ENCODE measurements at places on chromosomes 16 and 17. TPM values are rescaled to one million over a fixed set of nuclear protein-coding genes. Genes with fewer than 3 reads are reported as not detected.

DNA sequence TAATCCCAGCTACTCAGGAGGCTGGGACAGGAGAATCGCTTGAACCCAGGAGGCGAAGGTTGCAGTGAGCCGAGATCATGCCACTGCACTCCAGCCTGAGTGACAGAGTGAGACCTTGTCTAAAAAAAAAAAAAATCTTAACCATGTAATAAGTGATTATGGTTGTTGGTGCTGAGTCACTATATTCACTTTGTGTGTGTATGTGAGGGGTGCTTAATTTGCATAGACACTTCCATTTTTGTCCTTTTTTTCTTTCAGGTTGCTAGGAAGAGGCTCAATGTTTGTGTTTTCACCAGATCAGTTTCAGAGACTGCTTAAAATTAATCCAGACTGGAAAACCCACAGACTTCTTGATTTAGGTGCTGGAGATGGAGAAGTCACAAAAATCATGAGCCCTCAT lies 18.2 kb downstream of the METTL9 start:
- no peaks in the 10 kb centered on the region for H3K27me3 ChIP-seq
- H3K4me3 ChIP-seq, result no peak overlapping the region
- H3K36me3 ChIP-seq, result peaks cover 16% of the 10 kb centered on the region
- H3K4me1 ChIP-seq, result peaks cover 9% of the 10 kb centered on the region

GRCh38 chr16:4318451-4318910 lies 2.6 kb downstream of the GLIS2 start:
- DNase-seq, result no peak
- peak overlapping the region; percentile 66 for H3K27ac ChIP-seq
- H3K4me3 ChIP-seq, result peak overlapping the region; percentile 68
- H3K36me3 ChIP-seq, result no peaks in the 10 kb centered on the region
- H3K4me1 ChIP-seq, result peaks cover 11% of the 10 kb centered on the region

DNA sequence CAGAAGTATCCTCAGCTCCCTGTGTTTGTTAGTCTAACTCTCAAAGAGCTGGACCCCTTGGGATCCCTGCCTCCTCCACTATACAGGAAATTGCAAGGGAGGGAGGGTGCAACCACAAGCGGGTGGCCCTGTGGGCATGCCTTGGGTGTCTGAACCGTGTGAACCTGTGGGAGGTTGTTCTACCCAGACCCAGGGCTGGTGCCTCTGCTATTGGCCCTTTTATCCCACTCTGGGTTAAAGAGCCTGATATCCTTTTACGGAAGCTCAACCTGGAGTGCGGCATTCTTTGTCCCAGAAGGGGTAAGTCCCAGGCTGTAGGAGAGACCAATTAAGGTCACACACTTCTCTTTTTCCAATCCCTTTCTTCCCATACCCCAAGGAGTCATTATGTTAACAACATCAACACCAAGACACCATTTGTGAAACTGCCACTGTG lies 53.4 kb downstream of the ARSG start:
- H3K36me3 ChIP-seq, result no peaks in the 10 kb centered on the region
- no peak for DNase-seq
- no peak overlapping the region for H3K27ac ChIP-seq
- peaks cover 4% of the 10 kb centered on the region for H3K4me1 ChIP-seq
- H3K4me3 ChIP-seq, result no peak overlapping the region

GRCh38 chr17:60284709-60285108 lies 107.2 kb downstream of the USP32 start:
- no peaks in the 10 kb centered on the region for H3K4me1 ChIP-seq
- no peak overlapping the region for H3K4me3 ChIP-seq
- peaks cover 8% of the 10 kb centered on the region for H3K36me3 ChIP-seq

DNA sequence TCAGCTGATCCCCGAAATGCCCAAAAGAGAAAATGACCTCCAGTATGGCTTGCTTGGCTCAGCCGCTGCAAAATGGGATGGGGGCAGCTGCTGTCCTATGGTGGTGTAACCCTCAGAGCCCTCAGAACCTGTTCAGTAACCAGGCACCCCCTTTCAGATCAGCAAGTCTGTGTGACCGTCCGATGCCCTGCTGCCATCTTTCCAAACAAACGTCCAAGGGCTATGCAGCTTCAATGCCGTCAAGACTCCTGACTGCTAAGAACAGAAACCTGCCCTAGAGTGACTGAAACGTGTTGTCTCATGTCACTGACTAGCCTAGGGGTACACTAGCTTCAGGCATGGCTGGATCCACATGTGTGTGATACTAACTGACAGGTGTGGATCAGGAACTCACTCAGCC lies 70.4 kb downstream of the GNAO1 start:
- no peak overlapping the region for H3K4me3 ChIP-seq
- H3K36me3 ChIP-seq, result no peaks in the 10 kb centered on the region
- no peak for DNase-seq
- H3K27me3 ChIP-seq, result no peaks in the 10 kb centered on the region
- H3K4me1 ChIP-seq, result peaks cover 23% of the 10 kb centered on the region
- H3K27ac ChIP-seq, result no peak overlapping the region

GRCh38 chr16:15650698-15651171 lies 690 bp downstream of the NDE1 start:
- no peaks in the 10 kb centered on the region for H3K36me3 ChIP-seq
- peak overlapping the region; percentile 99 for H3K4me3 ChIP-seq
- peaks cover 7% of the 10 kb centered on the region for H3K4me1 ChIP-seq
- peak overlapping the region; percentile 92 for H3K27ac ChIP-seq
- no peak for DNase-seq

GRCh38 chr16:84481051-84481735 lies 23.3 kb downstream of the MEAK7 start:
- H3K4me1 ChIP-seq, result peaks cover 18% of the 10 kb centered on the region
- DNase-seq, result peak; percentile 66
- H3K27ac ChIP-seq, result no peak overlapping the region
- no peak overlapping the region for H3K4me3 ChIP-seq
- H3K36me3 ChIP-seq, result peaks cover 23% of the 10 kb centered on the region

GRCh38 chr16:10878328-10878643 lies 1.3 kb downstream of the CIITA start:
- no peaks in the 10 kb centered on the region for H3K36me3 ChIP-seq
- no peak overlapping the region for H3K4me3 ChIP-seq
- H3K27me3 ChIP-seq, result peaks cover 39% of the 10 kb centered on the region

GRCh38 chr16:169014-169413 lies 3.2 kb downstream of the HBM start:
- no peak overlapping the region for H3K27ac ChIP-seq
- no peak overlapping the region for H3K4me3 ChIP-seq
- no peaks in the 10 kb centered on the region for H3K4me1 ChIP-seq
- peaks cover 75% of the 10 kb centered on the region for H3K27me3 ChIP-seq
- no peak for DNase-seq

DNA sequence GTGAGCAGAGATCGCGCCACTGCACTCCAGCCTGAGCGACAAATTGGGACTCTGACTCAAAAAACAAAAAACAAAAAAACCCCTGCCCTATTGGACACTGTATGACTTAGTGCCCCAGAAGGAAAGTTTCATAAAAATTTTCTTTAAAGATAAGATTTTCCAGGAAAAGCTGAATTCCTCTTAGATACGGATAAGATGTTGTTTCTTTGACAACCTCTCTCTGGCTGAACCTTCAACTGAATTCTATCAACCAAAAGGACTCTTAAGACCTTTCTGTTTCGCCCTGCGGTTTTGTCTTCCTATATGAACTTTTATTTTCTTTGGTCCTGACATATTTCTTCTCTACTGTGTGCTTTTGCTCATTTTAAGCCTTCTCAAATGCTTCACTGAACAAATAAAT lies 35.8 kb downstream of the CPPED1 start:
- H3K27ac ChIP-seq, result no peak overlapping the region
- DNase-seq, result no peak
- no peaks in the 10 kb centered on the region for H3K27me3 ChIP-seq
- H3K36me3 ChIP-seq, result no peaks in the 10 kb centered on the region
- H3K4me1 ChIP-seq, result peaks cover 20% of the 10 kb centered on the region

DNA sequence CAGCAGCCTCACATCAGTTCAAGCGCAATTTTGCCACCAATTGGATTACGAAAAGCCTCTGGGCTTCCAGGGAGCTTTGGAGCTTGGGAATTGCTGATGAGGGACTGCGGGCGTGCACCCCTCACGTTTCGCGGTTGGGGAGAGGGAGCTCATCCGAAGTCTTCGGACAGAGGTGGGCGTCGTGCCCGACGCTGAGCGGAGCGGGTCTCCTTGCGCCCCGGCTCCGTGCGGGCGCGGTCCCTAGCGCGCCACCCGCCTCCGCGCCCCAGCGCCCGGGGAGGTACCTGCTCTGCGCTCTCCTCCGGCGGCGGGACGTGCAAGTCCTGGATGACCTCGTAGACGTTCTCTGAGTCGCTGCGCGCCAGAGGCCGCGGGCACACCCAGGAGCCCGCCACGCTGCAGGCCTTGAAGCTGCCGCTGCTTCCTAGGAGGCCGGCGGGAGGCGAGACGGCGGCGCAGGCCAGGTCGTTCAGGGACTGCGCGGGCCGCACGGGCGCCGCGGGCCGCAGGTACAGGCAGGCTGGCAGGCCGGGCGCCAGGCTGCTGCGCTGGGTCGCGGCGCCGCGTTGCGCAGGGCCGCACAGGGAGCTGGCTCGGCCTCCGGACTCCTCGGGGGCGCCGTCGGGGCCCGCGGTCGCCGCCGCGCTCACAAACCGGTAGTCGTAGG lies 3.2 kb downstream of the ARHGAP27 start:
- H3K27me3 ChIP-seq, result peaks cover 51% of the 10 kb centered on the region
- peak overlapping the region; percentile 84 for H3K4me3 ChIP-seq
- H3K36me3 ChIP-seq, result no peaks in the 10 kb centered on the region
- DNase-seq, result no peak

DNA sequence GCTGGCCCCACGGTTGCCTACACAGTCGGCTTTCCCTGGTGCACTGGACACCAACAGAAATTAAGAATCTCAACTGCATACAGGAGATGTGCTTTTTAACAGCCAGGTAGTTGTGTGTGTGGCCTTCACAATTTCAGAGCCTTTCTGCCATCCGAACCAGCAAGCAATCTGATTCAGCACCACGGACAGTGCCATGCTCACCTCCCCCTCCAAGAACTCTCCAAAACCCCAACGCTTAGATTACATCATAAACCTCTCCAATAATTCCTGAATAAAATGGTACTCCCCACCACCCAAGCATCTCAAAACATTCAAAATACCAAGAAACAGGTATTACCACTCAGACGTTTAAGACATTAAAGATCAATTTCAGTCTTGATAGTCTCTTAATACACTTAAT lies 31.8 kb downstream of the USP7 start:
- H3K4me1 ChIP-seq, result peaks cover 43% of the 10 kb centered on the region
- H3K27ac ChIP-seq, result no peak overlapping the region
- peaks cover 27% of the 10 kb centered on the region for H3K36me3 ChIP-seq
- H3K4me3 ChIP-seq, result peak overlapping the region; percentile 30
- no peaks in the 10 kb centered on the region for H3K27me3 ChIP-seq

GRCh38 chr16:89168381-89169189 lies 3.0 kb upstream of the CDH15 start:
- no peak overlapping the region for H3K27ac ChIP-seq
- peaks cover 8% of the 10 kb centered on the region for H3K27me3 ChIP-seq
- H3K4me3 ChIP-seq, result no peak overlapping the region
- DNase-seq, result no peak
- H3K36me3 ChIP-seq, result no peaks in the 10 kb centered on the region

GRCh38 chr17:60249290-60249826 lies 99.6 kb downstream of the CA4 start:
- no peaks in the 10 kb centered on the region for H3K4me1 ChIP-seq
- H3K36me3 ChIP-seq, result peaks cover 27% of the 10 kb centered on the region
- H3K4me3 ChIP-seq, result no peak overlapping the region
- H3K27ac ChIP-seq, result no peak overlapping the region

Gene KCNH6
- 9.0 TPM for total RNA-seq

Gene KIF2B
- total RNA-seq, result not detected

Gene CA5A
- 0.70 TPM for total RNA-seq

Gene SLFN11
- 30.7 TPM for total RNA-seq

Gene OR2C1
- 0.22 TPM for total RNA-seq

Gene KRTAP2-2
- total RNA-seq, result not detected

Gene DLX4
- total RNA-seq, result 10.4 TPM

Gene WRAP53
- 10.2 TPM for total RNA-seq

Gene TCAP
- 1.5 TPM for total RNA-seq
